Calu3 (cell line): ENCODE measurements at places on chromosomes 1 and 21. TPM values are rescaled to one million over a fixed set of nuclear protein-coding genes. Genes with fewer than 3 reads are reported as not detected.

GRCh38 chr1:100538913-100539835 is 1.2 kb downstream of the GPR88 start:
- peak; percentile 26 for DNase-seq
- peak overlapping the region; percentile 75 for H3K4me3 ChIP-seq
- H3K27ac ChIP-seq: no peak overlapping the region
- H3K36me3 ChIP-seq: peaks cover 7% of the 10 kb centered on the region
- peaks cover 7% of the 10 kb centered on the region for H3K4me1 ChIP-seq

- H3K27me3 ChIP-seq: no peaks in the 10 kb centered on the region
- H3K27ac ChIP-seq: no peak overlapping the region
- DNase-seq: no peak
Measured at GRCh38 chr1:180849031-180849775, 63.5 kb upstream of the KIAA1614 start.

- H3K27ac ChIP-seq: peak overlapping the region; percentile 9
- peaks cover 13% of the 10 kb centered on the region for H3K4me1 ChIP-seq
- DNase-seq: no peak
- H3K4me3 ChIP-seq: no peak overlapping the region
- no peaks in the 10 kb centered on the region for H3K27me3 ChIP-seq
Measured at GRCh38 chr1:187985897-187986654, 1157.3 kb downstream of the PLA2G4A start.

The SPAG17 gene
- total RNA-seq: 0.33 and 1.3 TPM in 2 replicates

- H3K36me3 ChIP-seq: no peaks in the 10 kb centered on the region
- H3K27me3 ChIP-seq: no peaks in the 10 kb centered on the region
- no peaks in the 10 kb centered on the region for H3K4me1 ChIP-seq
- H3K27ac ChIP-seq: no peak overlapping the region
- no peak for DNase-seq
Measured at GRCh38 chr1:191582169-191582568, 576.1 kb upstream of the RGS18 start.

GRCh38 chr1:180482425-180483275 is 19.7 kb downstream of the ACBD6 start:
- H3K4me3 ChIP-seq: no peak overlapping the region
- H3K4me1 ChIP-seq: peaks cover 12% of the 10 kb centered on the region
- peaks cover 20% of the 10 kb centered on the region for H3K36me3 ChIP-seq
- H3K27me3 ChIP-seq: no peaks in the 10 kb centered on the region

- H3K27ac ChIP-seq: no peak overlapping the region
- peaks cover 18% of the 10 kb centered on the region for H3K27me3 ChIP-seq
- peaks cover 16% of the 10 kb centered on the region for H3K4me1 ChIP-seq
- peak; percentile 79 for DNase-seq
Measured at GRCh38 chr1:54810153-54810942, 9.2 kb upstream of the TTC22 start.

The SPRR2F gene
- not detected in 2 replicates for total RNA-seq

The SCYL3 gene
- 17.9 and 18.3 TPM in 2 replicates for total RNA-seq

GRCh38 chr1:206035027-206035426 is 11.3 kb upstream of the CTSE start:
- DNase-seq: no peak
- H3K27me3 ChIP-seq: no peaks in the 10 kb centered on the region
- H3K27ac ChIP-seq: peak overlapping the region; percentile 70

The RGS13 gene
- total RNA-seq: not detected in 2 replicates

GRCh38 chr21:32813265-32813903 is 41.8 kb upstream of the PAXBP1 start:
- H3K27me3 ChIP-seq: no peaks in the 10 kb centered on the region
- DNase-seq: no peak
- no peak overlapping the region for H3K27ac ChIP-seq
- H3K36me3 ChIP-seq: no peaks in the 10 kb centered on the region
- H3K4me3 ChIP-seq: no peak overlapping the region

DNA sequence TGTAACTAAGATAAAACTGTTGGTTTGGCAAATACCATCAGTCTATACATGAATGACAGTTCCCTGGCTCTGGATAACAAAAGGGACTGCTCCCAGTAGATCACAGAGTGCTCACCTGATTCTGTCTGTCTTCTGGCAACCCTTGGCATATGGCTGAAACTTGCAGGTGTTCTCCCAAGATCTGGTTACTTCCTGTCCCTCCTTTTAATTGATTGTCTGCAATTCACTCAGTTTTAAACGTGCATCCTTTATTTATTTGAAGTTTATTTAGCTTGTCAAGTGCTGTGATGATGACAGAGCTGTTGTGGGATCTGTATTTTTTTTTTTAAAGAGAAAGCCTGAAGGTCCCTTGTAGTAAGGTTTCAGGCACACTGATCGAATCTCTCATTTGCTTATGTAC is 3.4 kb downstream of the KCNA3 start:
- no peaks in the 10 kb centered on the region for H3K4me1 ChIP-seq
- peaks cover 22% of the 10 kb centered on the region for H3K27me3 ChIP-seq
- no peak for DNase-seq
- no peak overlapping the region for H3K27ac ChIP-seq
- H3K36me3 ChIP-seq: no peaks in the 10 kb centered on the region
- no peak overlapping the region for H3K4me3 ChIP-seq

GRCh38 chr1:114638910-114639309 is 30.9 kb downstream of the DENND2C start:
- no peaks in the 10 kb centered on the region for H3K4me1 ChIP-seq
- DNase-seq: no peak
- no peaks in the 10 kb centered on the region for H3K36me3 ChIP-seq
- no peak overlapping the region for H3K27ac ChIP-seq

The GBP1 gene
- total RNA-seq: 27.0 and 44.9 TPM in 2 replicates

DNA sequence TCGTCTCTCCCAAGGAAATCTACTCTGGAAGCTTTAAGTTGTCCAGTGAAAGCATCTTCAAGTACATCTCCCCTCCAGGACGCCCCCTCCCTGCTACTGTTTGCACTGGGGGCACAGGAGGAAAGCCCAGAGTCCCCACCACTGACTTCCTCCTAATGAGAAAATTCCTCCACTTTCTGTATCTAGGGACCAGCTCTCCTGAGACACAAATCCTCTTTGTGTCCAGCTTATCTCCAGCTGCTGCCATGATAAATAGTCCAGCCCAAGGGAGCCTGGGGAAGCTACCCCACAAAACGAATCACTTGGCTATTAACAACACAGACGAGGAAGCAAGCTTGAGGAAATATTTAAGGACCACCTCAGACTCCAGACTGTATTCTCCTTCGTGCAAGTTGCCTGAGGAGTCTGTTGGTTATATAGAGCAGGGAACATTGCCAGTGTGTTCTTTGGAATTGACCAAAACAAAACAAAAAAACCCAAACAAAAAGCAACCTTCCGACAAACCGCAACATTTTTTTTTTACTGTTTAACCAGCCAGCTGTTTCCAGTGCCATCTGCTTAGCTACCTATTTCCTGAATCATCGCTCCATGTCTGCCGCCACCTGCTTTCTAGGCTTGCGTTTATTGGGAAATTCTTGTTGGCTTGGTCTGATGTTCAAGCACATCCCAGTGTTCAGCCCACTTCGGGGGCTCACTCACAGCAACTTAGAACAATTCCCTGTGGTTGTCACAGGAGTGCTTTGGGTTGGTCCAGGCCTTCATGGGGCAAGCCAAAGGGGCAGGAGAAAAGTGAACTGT is 7.7 kb downstream of the C1orf226 start:
- H3K4me3 ChIP-seq: no peak overlapping the region
- H3K36me3 ChIP-seq: no peaks in the 10 kb centered on the region
- H3K27me3 ChIP-seq: no peaks in the 10 kb centered on the region

The ZSCAN20 gene
- 6.6 and 8.2 TPM in 2 replicates for total RNA-seq

The NTNG1 gene
- 1.5 and 2.6 TPM in 2 replicates for total RNA-seq

DNA sequence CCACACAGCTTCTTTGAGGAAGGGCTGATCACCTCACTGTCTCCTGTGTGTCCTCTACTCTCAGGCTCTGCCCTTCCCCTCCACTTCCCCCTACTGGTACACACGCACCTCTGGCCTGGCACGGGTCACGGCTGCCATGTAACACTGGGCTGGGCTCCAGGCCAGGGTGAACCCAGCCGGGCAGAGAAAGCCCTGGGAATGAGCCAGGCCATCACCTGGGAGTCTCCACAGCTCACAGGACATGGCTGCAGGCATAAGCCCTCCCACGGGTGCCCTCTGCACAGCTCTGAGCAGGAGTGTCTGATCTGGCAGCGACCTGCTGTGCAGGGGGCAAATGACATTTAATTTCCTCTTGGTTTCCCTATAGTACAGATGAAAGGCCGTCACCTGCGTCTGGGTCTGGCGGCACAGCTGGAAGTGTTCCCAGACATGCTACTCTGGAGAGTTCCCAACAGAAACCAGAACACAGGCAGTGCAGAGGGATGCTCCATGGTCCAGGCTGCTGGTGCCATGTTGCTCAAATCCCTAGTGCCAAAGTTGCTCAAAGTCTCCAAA is 61.2 kb downstream of the ERI3 start:
- no peaks in the 10 kb centered on the region for H3K36me3 ChIP-seq
- no peak overlapping the region for H3K4me3 ChIP-seq
- no peaks in the 10 kb centered on the region for H3K4me1 ChIP-seq

The CD52 gene
- total RNA-seq: not detected in 2 replicates

DNA sequence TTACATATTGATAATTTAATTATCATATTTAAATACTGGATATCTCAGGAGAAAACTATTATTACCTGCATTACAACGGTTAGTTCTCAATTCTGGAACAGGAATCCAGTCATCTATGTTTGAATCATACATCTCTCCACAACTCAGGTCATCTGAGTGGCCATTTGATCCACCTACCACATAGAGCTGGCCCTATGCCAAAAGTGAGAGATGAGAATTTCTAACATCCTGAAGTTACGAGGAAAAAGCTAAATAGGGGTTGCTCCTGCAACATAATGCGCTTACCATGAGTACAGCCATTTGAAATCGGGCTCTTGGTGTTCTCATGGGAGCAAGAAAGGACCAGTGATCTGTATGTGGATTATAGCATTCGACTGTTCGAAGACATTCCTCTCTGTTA is 16.9 kb downstream of the IVNS1ABP start:
- DNase-seq: no peak
- H3K27ac ChIP-seq: no peak overlapping the region
- no peak overlapping the region for H3K4me3 ChIP-seq
- no peaks in the 10 kb centered on the region for H3K27me3 ChIP-seq
- H3K36me3 ChIP-seq: peaks cover 45% of the 10 kb centered on the region

The LCE1F gene
- not detected in 2 replicates for total RNA-seq

The SYPL2 gene
- 0.20 TPM in 1 of 2 replicates, not detected in the other for total RNA-seq

GRCh38 chr1:162709132-162709860 is 77.0 kb downstream of the DDR2 start:
- DNase-seq: no peak

- H3K4me1 ChIP-seq: peaks cover 19% of the 10 kb centered on the region
- no peak for DNase-seq
- no peak overlapping the region for H3K4me3 ChIP-seq
- peaks cover 4% of the 10 kb centered on the region for H3K36me3 ChIP-seq
- peak overlapping the region; percentile 47 for H3K27ac ChIP-seq
- H3K27me3 ChIP-seq: no peaks in the 10 kb centered on the region
Measured at GRCh38 chr21:37665230-37666024, 250.8 kb downstream of the KCNJ6 start.
